ENCODE measurements at places on chromosomes 5 and 9. TPM values are rescaled to one million over a fixed set of nuclear protein-coding genes. Genes with fewer than 3 reads are reported as not detected.

Gene PPP3R2
- not detected for total RNA-seq

Gene LOX
- 6.6 TPM for total RNA-seq

Gene ABO
- 0.33 TPM for total RNA-seq

Gene DOK3
- 7.5 TPM for total RNA-seq

Gene PTGES
- total RNA-seq = 4.6 TPM

Gene ANGPTL2
- 29.5 TPM for total RNA-seq

Gene S100Z
- not detected for total RNA-seq

Gene ARHGEF28
- total RNA-seq = 22.0 TPM

Gene DNM1
- 27.0 TPM for total RNA-seq

Gene DPYSL3
- total RNA-seq = 295 TPM

Gene ABLIM3
- 42.4 TPM for total RNA-seq

Gene LEAP2
- total RNA-seq = 1.2 TPM

Measured in esophagus muscularis mucosa (tissue), 4 donors.